NCI-H2171 (cell line): ENCODE measurements at places on chromosomes 4 and X.

GRCh38 chr4:99413140-99413539 lies 22.0 kb downstream of the ADH7 start:
- DNase-seq: no peak

DNA sequence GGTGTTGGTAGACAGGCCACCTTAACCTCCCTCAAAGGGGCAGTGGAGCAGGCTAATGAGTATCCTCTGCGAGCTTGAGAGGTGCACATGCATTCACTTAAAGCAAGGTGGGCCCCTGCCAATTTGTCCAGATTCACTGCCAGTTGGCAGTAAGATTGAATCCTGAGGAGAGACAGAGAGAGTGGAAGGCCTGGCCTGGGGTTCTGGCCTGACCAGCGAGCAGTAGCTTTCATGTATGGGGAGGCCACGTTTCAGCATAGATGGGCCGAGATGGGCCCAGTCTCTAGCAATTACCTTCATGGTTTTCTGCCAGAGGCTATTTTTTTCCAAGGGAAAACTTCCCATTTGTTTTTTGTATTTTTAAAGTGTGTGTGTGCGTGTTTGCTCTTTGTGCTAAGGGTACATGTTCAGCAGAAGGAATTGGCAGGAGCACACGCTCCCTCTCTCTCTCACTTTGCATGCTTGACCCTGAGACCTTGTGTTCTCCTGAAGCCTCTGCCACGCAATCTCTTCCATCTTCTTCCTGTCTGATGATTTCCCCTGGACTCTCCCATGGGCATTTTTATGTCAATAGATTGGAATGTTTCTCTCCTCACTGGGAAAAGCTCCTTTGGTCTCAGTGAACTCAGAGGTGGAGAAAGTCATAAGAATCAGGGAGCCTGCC lies 215.8 kb upstream of the SFRP2 start:
- DNase-seq: no peak

DNA sequence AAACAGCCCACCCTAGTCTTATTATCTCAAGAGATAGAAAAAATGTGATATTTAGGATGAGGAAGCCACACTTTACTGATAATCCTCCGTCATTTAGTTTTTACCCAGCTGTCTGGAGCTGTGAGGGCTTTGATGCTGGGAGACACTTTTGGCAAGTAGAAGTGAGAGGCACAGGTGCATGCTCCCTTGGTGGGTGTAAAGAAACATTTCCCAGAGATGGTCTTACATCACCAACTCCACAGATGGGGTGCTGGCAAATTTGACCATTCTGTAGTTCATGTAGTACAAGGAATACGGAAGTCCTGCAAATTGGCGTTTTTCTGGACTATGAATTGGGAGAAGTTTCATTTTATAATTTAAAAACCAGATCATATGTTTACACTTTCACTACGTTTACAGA lies 28.5 kb downstream of the TRIM61 start:
- DNase-seq: no peak

- DNase-seq: no peak
These were observed 171.1 kb upstream of the PITX2 start for GRCh38 chr4:110793890-110794554.

DNA sequence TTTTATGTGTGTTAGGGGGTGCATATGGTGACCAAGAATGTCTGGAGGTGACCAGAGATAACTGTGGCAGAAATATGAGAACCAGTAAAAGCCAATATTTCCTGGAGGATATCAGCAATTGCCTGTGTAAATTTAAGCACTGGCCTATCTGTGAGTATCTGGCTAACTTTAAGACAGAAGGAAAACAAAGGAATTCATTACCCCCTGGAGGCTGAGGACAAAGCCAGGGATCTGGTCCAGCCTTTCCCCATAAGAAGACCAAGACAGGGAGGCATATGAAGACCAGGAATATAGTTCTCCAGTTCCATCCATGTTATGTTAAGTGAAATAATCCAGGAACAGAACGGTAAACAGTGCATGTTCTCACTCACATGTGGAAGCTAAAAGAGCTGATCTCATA lies 49.2 kb downstream of the MFAP3L start:
- DNase-seq: no peak
